ENCODE measurements at places on chromosomes 16 and 17.

GRCh38 chr16:20976576-20976975 is 76.0 kb downstream of the LYRM1 start:
- no peak for DNase-seq

DNA sequence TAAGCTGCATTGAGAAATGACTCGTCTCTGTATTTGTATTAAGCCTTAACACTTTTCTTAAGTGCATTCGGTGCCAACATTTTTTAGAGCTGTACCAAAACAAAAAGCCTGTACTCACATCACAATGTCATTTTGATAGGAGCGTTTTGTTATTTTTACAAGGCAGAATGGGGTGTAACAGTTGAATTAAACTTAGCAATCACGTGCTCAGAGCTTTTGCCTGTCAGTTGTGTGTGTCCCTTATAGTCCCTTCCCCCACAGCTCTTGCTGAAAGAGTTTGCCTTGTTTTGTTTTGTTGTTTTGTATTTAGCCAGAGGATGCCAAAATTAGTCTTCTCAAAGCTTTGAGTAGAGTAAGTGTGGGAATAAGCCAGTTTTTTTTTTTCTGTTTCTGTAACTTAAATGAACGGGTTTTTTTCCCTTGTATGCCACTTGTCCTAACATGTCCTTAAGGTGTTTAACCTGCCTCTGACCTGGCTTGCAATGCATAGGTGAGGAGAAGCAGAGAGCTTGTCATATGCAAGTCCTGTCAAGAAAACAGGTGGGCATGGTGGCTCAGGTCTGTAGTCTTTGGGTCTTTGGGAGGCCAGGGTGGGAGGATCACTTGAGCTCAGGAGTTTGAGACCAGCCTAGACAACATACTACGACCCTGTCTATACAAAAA is 4.6 kb upstream of the MAPK8IP3 start:
- DNase-seq = no peak

- no peak for DNase-seq
Measured at GRCh38 chr17:79573196-79573896, 37.5 kb downstream of the RBFOX3 start.

DNA sequence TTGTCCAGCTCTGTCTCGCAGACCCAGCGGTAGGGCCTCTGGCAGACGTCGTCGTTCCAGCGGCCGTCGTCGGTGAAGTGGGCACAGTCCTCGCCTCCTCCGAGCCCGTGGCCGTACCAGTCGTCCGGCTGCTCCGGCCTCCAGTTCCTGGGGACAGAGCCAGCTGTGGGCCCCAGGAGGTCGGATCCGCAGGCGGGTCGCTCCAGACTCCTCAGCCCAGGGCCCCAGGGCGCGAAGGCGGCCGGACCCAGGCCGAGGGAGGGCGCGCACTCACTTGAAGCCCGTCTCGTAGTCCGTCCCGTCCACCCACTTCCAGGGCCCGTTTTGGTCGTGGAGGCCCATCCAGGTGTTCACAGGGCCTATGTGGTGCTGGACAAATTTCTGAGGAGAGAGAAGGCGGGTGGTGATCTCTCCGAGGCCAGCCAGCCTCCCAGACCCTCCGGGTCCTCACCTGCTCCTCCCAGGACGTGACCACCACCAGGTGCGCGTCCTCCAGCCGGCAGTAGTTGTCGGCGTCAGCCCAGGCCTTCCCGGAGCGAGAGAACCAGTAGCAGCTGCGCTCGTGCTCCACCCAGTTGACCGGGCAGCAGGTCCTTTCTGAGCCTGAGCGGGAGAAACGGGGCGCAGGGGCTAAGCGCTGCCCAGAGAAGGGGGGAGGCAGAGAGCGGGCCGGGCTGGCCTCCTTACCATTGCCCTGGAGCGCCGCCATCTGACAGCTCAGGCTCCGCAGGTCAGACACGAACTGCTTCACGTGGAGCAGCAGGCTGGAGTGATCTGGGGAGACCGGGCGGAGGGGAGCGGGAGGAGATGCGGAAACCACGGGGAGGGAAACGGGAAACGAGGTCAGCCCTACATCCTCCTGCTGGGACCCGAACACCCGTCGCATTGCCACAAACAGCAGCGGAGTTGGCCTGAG is 5.2 kb downstream of the ASGR1 start:
- peak; percentile 19 for DNase-seq

GRCh38 chr16:69938981-69939820 is 11.9 kb upstream of the CLEC18A start:
- DNase-seq = no peak

DNA sequence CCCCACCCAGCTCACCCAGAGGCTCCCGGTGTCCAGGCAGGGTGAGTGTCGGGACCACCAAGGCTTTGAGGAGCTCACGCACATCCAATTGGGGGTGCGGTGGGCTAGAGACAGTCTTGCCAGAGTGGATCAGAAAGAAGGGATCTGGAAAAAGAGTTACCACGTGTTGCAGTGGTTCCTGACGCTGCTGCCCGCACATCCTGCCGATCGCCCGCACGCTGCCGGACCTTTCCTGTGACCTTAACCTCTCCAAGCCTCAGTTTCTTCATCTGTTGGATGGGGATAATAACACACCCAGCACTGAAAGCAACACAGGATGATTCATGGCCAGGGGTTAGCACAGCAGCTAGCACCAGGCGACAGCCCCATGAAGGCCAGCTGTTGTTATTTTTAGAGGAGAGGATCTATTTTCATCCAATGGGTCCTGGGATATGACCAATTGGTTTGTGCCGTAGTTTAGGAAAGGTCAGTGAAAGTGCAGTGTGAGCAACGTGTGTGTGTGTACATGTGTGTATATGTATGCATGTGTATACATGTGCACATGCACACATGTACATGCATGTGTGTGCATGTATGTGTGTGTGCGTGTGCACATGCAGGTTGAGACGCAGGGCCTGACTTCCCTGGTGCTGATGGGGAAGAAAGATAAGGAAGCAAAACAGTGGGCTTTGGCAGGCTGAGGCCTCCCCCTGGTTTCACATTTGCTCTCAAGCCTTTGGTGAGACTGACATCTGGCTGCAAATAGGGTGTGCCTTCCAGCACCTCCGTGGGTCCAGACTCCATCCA is 2.5 kb downstream of the ITGAX start:
- no peak for DNase-seq

DNA sequence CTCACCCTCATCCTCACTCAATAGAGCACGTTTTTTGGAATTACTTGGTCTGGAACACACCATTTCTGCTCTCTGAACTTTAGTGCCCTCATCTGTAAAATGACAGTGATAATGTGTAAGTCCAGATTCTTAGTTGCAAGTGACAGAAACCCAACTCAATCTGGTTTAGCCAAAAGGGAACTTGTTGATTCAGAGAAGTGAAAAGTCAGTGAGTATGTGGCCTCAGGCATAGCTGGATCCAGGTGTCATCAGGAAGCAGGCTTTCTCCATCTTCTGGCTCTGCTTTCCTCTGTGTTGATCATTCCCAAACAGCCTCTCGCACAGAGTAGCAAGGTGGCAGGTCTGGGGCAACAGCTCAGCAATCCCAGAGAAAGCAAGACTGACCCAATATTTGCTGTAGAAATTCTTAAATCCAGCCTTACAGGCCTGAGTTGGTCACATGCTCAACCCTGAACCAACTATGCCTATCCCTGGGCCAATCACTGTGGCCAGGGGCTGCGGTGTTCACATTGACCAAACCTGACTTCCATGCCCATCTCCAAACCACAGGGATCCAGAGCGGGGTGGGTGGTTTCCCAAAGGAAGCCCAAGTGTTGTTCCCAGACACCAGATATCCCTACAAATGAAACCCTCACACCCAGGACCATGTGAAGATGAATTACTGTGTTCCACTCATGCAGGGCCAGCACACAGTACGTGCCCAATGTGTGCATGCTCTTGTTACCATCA is 23.3 kb upstream of the ALKBH5 start:
- no peak for DNase-seq

GRCh38 chr16:50247123-50247905 is 19.0 kb upstream of the ADCY7 start:
- no peak for DNase-seq

GRCh38 chr16:67129422-67129821 is 19.7 kb downstream of the PHAF1 start:
- DNase-seq = no peak

GRCh38 chr16:12903407-12904328 is 2.3 kb downstream of the SHISA9 start:
- DNase-seq = no peak

DNA sequence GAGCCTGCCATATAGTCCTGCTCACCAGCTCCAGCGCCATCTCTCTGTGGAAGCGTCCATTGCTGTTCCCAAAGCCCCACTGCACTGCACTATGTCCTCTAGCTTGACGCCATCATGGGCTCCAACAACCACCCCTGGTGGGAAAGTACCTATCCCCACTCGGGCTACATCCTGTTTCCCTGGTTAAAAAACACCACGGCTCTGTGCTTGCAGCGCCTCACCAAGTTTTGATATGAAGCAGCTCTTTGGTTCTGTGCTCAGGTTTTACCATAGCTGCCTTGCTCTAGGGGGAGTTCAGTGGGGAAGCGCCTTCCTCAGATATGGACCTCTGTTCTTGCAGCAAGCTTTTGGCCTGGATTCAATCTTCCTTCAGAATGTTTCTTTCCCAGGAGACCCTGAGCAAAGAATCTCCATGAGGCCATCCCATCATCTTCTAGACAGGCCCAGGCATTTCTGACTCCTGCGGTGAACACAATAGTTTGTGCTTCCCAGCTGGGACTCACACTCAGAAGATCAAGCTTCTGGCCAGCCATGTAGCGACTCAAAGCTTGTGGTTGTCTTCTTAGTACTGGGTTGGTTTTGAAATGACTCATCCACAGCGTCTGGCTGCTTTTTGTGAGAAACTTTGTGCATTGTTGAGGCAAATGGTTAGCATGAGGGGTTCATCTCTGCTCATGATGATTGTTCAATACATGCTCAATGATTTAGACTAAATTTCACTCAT is 39.5 kb downstream of the DYNLRB2 start:
- DNase-seq = no peak

DNA sequence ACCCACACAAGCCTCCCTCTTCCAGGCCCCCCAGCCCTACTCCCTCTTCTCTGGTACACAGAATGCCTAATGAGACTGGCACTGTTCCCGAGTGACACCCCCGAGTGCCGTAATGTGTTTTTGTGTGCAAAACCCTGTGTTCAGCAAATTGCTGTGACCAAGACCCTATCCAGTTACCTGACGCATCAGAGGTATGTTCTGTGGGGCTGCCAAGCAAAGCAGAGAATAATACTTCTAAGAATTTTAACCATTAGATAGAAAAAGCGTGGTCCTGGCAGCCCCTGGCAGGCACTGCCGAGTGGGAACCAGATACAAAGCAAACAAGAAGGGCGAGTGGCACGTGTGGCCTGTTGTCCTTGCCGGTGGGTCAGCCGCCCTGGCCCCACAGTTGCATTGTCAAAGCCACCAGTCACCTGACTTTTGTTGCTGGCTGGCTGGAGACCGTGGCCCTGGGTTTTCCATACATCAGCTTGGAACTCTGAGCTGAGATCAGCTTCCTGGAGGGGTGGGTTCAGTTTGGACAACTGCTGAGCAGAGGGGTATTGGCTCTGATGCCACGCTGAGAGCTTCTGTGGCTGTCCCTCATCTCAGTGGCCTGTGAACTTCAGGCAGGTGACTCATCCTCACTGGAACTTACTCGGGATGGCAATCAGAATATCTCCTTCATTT is 69.1 kb upstream of the BRD7 start:
- DNase-seq = no peak

- no peak for DNase-seq
Measured at GRCh38 chr17:44086364-44087311, 16.1 kb downstream of the G6PC3 start.

DNA sequence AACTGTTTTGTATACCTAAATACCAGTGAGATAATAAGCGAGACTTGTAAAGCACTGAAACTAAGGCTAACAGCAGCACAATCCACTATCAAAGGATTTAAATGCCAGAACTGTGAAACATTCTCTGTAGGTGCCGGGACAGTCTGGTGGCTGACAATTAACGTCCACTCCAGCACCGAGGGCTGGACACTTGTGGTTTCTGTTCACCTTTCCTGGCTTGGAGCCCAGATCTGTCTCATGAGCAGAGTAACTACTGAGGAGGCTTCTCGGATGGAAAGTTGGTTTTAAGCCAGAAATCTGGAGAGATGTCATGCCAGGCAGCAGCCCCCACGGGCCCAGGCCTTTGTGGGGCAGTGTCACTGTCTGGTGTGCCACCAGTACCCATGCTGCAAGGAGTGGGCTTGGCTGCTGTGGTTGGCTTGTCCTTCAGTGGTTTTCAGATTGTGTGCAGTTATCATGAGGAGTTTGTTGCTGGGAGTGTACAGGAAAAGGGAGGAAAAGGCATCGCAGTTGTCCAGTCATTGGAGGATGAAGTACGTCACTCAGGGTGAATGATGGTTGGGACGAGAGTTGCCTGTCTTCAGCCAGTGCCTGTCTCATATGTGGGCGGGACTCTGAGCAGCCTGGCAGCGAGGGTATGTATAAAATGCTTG is 35.5 kb downstream of the UBN1 start:
- no peak for DNase-seq

- no peak for DNase-seq
Measured at GRCh38 chr17:36590082-36590481, 1.6 kb upstream of the DHRS11 start.

DNA sequence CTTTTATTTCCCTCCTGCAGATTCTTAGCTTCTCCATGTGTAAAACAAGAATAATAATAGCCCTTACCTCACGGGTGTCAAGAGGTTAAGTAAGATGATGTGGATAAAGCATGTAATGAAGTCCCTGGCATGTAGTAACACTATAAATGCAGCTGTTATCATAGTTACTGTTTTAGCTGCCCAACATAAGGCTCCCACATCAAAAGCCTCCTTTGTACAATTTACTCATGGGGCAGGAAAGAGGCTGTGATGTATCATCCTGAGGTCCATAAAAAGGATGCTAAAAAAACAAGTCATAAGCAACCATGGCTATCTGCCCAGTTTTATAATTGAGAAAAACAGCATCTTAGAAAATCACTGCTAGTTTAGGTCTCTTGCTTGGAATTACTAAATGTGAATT is 339.7 kb downstream of the CA10 start:
- no peak for DNase-seq

- DNase-seq = no peak
Measured at GRCh38 chr16:62963846-62964245, 927.6 kb upstream of the CDH8 start.

DNA sequence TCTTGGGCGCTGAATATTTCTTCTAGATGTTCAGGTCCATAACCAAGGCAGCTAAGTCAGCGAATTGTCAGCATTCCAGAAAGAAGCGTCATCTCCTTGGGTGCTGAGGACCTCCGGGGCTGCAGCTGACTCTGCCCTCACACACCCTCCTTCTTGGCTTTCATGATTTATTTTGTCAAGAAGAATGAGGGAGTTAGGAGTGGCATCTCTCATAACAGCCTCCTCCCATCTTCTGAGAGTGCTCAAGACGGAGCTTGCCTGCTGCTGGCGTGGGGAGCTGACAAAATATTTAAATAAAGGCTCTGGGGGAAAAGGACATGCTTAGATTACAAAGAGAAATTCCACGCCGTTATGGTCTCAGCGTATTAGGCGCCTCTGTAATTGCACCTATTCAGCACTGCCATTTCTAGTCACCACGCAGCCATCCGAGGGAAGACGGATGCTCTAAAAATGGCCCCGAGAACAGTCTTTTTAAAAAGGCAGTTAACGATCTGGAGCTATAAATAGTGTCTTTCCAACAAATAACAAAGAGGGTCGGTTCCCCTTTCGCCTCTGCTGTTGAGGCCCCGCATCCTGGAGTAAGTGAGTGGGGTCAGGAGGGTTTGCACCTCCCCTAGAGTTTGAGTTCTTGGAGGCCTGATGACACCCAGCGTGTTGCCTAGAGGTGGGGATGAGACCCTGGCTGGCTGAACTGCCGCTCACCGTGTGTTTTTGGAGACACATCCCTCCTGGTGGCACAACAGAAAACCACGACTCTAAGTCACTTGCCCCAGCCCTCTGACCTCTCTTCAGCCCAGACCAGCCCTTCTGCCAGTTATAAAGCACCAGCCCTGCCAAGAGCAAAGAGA is 187.0 kb downstream of the CCDC182 start:
- no peak for DNase-seq

GRCh38 chr16:85757341-85757822 is 6.5 kb upstream of the C16orf74 start:
- no peak for DNase-seq

Measured in stimulated activated CD8-positive, alpha-beta memory T cell treated with anti-CD3 and anti-CD28 coated beads, Interleukin-7, amount 100 ng/mL, for 1 hour (primary cell).